Activated naive CD8-positive, alpha-beta T cell treated with anti-CD3 and anti-CD28 coated beads, Interleukin-2, amount 50 U/mL, for 24 hours (primary cell): ENCODE measurements at places on chromosomes 7 and 10.

DNA sequence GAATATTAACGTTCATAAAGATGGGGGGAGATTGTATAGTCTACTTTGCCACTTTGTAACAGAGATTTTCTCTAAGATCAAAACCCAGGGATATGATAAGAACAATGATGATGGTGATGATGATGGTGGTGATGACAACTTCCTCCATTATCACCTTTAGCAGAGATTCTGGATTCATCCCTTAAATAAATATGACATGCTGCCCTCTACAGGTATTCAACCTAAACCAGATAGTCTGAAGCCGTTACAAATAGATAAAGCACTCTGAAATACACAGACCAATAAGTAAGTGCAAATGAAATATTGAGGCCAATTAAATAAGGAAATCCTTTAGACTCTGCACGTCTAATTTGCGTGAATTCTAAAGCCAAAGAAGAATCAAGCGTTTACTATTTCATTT lies 211.5 kb downstream of the CREB5 start:
- no peak overlapping the region for H3K27ac ChIP-seq
- H3K27me3 ChIP-seq = peaks cover 1% of the 10 kb centered on the region
- no peak for DNase-seq
- H3K4me3 ChIP-seq = no peak overlapping the region

- DNase-seq = no peak
- H3K4me1 ChIP-seq = no peaks in the 10 kb centered on the region
- H3K27ac ChIP-seq = no peak overlapping the region
- H3K36me3 ChIP-seq = no peaks in the 10 kb centered on the region
- no peaks in the 10 kb centered on the region for H3K27me3 ChIP-seq
Measured at GRCh38 chr10:367636-368035, 232.4 kb downstream of the ZMYND11 start.

DNA sequence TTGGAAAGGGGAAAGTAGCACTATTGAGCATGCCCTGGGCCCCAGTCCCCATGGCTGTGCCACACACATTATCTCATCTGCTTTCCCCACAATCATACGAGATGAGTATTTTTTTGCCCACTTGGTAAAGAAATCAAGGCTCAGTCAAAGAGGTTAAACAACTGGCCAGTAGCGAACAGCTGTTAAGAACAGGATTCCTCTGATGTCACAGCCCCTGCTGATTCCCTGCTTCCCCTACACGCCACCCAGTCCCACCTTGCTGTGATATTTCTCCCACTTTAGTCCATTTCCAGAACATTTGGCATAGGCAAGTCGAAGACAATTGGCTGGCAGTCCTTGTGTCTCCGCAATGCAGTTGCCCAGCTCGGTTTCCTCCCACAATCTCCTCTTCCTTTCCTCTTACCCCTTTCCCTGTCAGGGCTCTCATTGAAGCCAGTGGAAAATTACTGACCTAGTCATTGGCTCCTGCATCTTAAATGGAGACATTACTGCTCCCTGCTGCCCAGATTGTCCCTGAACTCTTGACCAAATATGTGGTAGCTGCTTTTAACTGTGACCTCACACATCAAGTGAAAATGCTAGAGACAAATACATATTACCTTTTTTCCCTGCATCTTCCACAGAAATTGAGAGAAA lies 56.5 kb upstream of the EEPD1 start:
- H3K36me3 ChIP-seq = no peaks in the 10 kb centered on the region
- DNase-seq = no peak
- H3K4me1 ChIP-seq = no peaks in the 10 kb centered on the region
- H3K27me3 ChIP-seq = no peaks in the 10 kb centered on the region

- no peak for DNase-seq
- no peak overlapping the region for H3K27ac ChIP-seq
- no peaks in the 10 kb centered on the region for H3K36me3 ChIP-seq
- H3K4me1 ChIP-seq = no peaks in the 10 kb centered on the region
- no peak overlapping the region for H3K4me3 ChIP-seq
Measured at GRCh38 chr7:97454636-97455035, 277.2 kb upstream of the TAC1 start.

- peaks cover 1% of the 10 kb centered on the region for H3K27me3 ChIP-seq
- no peaks in the 10 kb centered on the region for H3K36me3 ChIP-seq
- no peak overlapping the region for H3K4me3 ChIP-seq
Measured at GRCh38 chr10:46040004-46040403, 6.1 kb downstream of the MSMB start.

GRCh38 chr7:115133248-115133647 lies 211.4 kb downstream of the MDFIC start:
- no peak overlapping the region for H3K27ac ChIP-seq
- H3K4me3 ChIP-seq = no peak overlapping the region
- H3K4me1 ChIP-seq = peaks cover 5% of the 10 kb centered on the region
- DNase-seq = no peak
- no peaks in the 10 kb centered on the region for H3K36me3 ChIP-seq

DNA sequence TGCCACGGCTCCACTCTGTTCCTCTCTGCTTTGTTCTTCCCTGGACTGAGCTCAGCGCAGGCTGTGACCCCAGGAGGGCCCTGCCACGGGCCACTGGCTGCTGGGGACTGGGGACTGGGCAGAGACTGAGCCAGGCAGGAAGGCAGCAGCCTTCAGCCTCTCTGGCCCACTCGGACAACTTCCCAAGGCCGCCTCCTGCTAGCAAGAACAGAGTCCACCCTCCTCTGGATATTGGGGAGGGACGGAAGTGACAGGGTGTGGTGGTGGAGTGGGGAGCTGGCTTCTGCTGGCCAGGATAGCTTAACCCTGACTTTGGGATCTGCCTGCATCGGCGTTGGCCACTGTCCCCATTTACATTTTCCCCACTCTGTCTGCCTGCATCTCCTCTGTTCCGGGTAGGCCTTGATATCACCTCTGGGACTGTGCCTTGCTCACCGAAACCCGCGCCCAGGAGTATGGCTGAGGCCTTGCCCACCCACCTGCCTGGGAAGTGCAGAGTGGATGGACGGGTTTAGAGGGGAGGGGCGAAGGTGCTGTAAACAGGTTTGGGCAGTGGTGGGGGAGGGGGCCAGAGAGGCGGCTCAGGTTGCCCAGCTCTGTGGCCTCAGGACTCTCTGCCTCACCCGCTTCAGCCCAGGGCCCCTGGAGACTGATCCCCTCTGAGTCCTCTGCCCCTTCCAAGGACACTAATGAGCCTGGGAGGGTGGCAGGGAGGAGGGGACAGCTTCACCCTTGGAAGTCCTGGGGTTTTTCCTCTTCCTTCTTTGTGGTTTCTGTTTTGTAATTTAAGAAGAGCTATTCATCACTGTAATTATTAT lies 1.2 kb downstream of the CLDN4 start:
- H3K27ac ChIP-seq = no peak overlapping the region
- DNase-seq = no peak
- peaks cover 21% of the 10 kb centered on the region for H3K4me1 ChIP-seq
- H3K36me3 ChIP-seq = no peaks in the 10 kb centered on the region
